NK-92 treated with Interleukin-12 subunit alpha and Interleukin-12 subunit beta, amount 100 ng/mL, for 24 hours (cell line): ENCODE measurements at places on chromosomes 7 and 10.

- DNase-seq, result no peak
These were observed 38.0 kb downstream of the INPP5A start for GRCh38 chr10:132575320-132576201.

- no peak for DNase-seq
These were observed 35.6 kb downstream of the PITRM1 start for GRCh38 chr10:3136763-3137611.

DNA sequence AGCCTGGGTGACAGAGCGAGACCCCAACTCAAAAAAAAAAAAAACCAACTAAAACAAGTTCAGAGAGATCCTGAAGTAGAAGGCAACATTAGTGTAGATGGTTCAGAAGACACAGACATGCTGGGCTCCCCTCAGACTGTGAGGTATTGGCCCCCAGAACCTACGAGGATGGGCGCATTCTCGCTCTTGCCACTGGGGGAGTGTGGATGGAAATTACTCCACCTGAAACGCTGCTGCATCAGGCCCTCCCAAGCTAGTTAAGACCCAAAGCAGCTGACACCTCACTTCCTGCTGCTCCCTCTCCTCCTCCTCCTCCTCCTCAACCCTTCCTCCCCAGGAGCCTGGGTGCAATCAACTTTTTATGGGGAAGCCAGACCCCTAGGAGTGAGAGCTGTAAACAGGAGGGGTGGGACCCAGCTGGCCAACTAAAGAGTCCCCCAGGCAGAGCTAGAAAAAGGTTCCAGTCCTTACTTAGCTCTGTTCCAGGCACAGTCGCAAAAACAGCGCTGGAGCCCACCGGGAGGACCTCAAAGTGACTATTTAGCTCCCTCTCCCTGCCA, 7.4 kb downstream of the SH3PXD2A start:
- no peak for DNase-seq

- peak; percentile 6 for DNase-seq
These were observed 160.4 kb downstream of the KIF20B start for GRCh38 chr10:89861584-89862301.

GRCh38 chr10:69906425-69906824, 104.7 kb downstream of the COL13A1 start:
- DNase-seq, result no peak

DNA sequence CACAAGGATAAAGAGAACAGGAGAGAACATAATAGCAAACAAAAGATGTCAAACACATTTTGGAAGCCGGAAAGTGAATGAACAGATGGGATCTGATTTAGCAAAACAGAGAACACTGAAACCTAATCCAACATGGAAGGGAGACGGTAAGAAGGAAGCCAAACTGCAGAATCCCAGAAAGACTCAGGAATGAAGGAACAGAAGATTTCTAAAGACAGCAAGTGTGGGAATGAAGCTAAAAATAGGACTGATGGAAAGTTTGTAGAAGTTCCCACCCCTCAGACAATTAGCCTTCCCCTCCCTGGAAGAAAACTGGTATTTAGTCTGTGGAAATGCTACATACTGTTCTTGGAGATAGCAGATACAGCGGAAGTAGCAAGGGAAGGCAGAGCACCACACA, 40.8 kb downstream of the SLC16A12 start:
- DNase-seq, result no peak

GRCh38 chr7:31775556-31775955, 88.5 kb downstream of the PPP1R17 start:
- DNase-seq, result no peak

GRCh38 chr7:39985398-39985918, 35.4 kb downstream of the CDK13 start:
- no peak for DNase-seq

- DNase-seq, result no peak
These were observed 27.6 kb upstream of the FAM204A start for GRCh38 chr10:118369641-118370205.

DNA sequence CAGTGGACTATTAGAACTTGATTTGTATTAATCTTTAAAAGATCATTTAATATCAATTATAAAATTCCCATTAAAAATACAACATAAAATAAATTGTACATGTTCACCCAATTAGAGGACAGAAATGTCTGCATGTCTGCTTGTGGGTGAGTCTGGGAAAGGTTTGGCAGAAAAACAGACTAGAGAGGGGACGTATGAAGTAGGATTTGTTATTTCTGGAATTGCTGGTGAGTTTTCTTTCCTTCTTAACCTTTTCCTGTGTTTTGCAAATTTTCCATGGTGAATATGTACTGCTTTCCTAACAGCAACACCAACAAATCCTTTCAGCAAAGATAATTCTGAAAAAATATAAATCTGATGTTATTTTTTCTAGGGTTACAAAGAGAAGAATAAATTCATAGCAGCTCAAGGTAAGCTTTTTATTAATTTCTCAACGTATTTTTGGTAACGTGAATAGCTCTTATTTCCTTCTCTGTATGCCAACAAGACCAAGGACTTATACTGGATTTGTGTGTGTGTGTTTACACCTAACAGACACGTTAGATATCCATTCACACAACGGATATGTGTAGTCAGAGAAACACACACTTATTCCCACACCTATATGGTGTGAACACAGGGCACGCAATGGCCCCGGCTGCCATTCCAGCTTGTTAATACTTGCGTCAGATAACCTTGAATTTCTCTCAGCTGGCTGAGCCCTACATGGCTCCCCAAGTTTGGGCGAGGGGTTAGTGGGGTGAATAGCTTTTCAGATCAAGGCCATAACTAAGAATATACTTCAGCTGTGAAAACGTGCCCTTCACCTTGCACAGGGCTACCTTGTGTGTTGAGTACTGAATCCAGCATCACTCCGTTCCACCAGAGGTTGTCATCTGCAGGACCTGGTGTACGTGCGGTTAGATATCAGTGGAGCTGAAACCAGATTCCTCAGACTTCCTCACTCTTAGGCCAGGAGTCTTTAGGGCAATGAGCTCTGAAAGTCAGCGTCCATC, 64.6 kb downstream of the MKI67 start:
- DNase-seq, result no peak

DNA sequence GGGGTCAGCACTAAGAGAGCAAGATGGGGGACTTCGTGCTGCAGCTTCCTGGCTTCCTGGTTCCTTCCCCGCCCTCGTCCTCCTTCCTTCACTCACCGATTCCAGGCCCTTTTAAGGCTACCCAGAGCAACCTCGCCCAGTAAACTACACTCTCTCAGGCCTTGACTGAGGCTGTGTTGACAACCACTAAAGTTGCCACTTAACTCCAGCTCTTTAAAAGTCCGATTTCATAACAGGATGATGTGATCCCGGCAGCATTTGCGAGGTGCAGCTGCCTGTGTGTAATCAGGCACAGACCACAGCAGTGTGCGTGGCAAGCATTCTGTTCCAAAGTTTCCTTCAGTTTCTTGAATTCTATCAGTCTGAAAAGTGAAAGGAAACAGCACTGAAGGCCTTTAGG, 110.6 kb downstream of the RAB11FIP2 start:
- no peak for DNase-seq

DNA sequence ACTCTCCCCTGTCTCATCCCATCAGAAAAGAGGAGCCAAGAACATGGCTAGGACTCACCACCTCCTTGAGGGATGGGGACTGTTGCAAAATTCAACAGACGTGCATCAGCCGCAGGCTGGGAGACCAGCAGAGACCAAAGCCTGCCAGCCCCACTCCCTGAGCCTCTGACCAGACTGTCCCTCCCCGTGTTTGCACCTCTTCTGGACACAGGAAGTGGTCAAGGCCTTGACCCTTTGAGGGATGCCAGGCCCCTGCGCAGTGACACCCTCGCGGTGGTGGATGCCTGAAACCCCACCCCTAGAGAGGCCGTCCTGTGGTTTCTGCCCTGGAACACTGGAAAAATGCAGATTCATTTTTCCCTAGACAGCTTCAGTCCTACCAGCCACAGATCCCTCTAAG, 128.4 kb upstream of the TCF7L2 start:
- no peak for DNase-seq

- no peak for DNase-seq
These were observed 83.5 kb downstream of the MICU1 start for GRCh38 chr10:72542396-72542815.

DNA sequence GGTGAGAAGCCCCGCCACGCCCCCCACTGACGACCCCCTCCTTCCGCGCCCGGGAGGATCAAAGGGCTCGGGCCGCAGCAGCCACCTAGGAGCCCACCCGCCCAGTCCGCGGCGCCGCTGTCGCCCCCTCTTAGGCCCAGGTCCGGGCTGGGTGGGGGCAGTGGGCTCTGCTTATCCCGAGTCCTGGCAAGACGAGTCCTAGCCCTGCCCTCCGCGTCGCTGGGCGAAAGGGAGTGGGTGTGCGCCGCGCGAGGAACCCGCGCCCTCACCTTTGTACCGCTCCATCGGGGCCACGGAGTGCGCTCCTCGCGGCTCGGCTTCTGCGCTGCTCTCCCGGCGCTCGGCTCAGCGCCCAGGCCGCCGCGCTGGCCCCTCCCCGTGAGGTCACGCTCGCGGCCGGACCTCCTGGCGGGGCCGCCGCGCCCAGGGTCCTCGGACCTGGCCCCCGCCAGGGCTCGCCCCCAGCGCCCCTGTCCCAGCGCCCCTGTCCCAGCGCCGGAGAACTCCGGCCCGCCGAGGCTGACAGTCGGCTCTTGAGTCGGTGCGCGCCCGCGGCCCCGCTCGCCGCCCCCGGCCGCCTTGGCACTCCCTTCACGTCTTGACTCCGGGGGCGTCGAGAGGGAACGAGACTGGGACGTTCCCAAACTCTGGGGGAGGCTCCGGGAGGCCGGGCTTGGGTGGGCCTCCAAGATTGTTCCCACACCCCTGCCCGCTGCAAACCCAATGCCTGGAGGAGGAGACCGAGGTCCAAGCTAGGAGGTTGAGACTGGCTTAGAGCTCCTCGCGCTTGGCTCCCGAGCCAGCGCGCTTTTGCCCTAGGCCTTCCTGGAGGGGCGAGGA, at the start of gene AFAP1L2:
Gene AFAP1L2 (minus strand): TSS at position 332 of the 840 bp plus-strand sequence. CDS start 47 bp downstream, at position 285.
- DNase-seq, result no peak

DNA sequence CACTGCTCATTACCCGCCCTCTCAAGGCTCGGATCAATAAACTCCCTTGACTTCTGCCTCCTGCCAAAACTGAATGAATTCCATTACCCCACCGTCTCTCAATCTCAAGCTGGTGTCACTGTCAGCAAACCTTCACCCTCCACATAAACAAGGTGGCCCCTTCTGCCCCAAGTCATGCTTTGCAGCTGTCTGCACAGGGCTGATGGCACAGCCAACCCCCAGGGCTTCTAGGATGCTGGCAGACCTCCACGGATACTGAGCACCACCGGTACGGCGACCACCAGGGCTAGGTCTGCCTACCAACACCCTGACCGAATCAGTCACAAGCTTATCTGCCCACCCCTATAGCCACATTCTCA, 46.1 kb downstream of the PARD3 start:
- no peak for DNase-seq
